HTR-8/SVneo (cell line): ENCODE measurements at places on chromosomes 5 and 9.

- no peak for DNase-seq
Measured at GRCh38 chr5:128949847-128950546, 15.3 kb upstream of the SLC27A6 start.

DNA sequence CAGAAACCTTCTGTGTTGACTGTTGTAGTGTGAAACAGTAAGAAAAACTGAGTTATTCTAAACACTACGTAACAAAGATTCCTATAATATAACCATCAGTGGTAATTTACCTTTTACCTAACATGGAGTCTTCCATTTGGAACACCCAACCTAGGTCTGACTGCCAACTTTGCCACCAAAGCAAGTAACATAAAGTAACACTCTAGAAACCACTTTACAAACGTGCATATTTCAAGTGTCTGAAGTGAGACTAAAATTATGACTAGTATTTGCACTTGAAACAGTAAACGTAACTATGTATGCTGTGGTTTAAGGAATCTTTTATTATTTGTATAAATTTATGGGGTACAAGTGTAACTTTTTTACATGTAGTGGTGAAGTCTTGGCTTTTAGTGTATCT lies 95.6 kb downstream of the SERINC5 start:
- DNase-seq = no peak

DNA sequence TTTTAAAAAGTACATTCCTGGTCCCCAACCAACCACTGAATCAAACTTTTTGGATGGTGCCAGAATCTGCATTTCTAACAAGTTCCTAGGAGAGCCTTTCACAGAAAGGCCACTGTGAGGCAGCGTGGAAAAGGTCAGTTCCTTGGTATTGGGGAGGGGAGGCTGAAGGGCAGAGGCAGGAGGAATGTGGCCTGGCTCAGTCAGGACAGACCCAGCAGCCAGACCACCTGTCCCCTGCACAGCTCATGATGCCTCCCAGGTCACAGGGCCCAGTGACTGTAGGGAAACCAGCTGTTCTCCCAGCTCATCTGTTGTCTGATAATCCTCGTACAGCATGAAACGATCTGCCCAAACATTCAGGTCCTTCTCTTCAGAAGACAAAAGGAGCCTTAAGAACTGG lies 132.9 kb downstream of the LHFPL2 start:
- DNase-seq = no peak

GRCh38 chr5:88258636-88259035 lies 10.0 kb downstream of the TMEM161B start:
- no peak for DNase-seq

DNA sequence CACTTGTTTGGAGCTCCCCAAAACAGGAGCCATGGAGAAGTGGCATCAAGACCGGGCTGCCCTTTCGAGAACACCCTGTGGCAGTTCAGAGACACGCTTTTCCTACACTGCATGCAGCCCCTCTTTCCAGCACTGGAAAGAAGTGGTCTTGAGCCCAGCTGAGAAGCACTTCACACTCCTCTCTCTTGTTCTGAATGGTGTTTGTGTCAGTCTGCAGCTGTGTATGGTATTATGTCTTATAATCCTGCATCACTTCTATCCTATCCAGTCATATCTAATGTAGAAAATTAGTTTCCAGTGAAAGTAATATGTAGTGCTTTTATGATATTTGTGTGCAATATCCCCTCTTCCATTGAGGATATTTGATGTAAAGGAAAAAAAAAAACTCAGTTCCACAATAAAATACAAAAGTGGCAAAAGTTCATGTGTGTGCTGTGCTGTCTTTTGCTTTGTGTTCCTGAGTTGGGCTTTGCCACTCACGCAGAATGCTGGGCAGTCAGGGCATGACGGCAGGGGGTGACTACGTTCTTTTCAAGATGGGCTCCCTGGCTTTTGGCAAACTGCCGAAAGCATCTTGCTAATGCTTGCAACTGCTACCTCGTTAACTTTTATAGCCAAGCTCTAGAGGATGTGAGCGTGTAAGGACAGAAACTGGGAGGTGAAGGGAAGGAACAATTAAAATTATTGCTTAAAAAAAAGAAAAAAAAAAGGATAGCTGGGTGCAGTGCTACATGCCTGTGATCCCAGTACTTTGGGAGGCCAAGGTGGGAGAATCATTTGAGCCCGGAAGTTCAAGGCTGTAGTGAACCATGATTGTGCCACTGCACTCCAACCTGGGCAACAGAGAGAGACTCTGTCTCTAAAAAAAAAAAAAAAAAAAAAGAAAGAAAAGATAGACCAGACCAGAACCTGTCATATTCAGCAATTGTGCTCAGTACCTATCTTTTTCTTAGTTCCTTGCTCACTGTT lies 102.2 kb downstream of the MAP1B start:
- DNase-seq = no peak

GRCh38 chr9:137717776-137718327 lies 99.0 kb downstream of the EHMT1 start:
- DNase-seq = no peak
